Upper lobe of left lung (tissue), 6 donors: ENCODE measurements at places on chromosomes 2 and 18. TPM values are rescaled to one million over a fixed set of nuclear protein-coding genes. Genes with fewer than 3 reads are reported as not detected.

DNA sequence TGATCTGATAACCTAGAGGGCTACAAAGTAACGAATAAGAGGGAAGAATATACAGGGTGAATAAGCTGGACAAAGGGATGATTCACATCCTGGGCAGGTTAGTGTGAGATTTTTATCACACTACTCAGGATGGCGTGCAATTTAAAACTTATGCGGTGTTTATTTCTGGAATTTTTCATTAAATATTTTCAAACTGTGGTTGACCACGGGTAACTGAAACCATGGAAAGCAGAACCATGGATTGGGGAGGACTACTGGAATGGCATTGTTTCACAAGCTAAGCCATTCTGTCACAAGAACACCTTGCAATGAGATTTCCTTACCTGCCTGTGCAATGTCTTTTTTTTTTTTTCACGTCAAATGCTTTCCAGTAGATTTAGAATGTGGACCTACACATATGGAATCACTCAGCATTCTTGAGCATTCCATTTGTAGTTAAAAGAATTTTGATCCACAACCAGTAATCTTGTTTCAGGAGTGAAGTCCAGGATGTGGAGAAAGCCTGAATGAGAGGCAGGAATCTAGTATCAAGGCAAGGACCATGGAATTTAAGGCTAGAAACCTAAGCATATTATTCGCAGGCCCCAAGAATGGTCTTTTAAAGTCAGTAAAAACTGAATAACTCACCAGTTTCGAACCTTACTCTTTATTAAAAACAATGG is 8.0 kb upstream of the CDK15 start:
- DNase-seq = no peak
- no peaks in the 10 kb centered on the region for H3K27me3 ChIP-seq
- no peak overlapping the region for H3K27ac ChIP-seq
- H3K36me3 ChIP-seq = no peaks in the 10 kb centered on the region

GRCh38 chr18:52679354-52679753 is 339.4 kb downstream of the DCC start:
- no peaks in the 10 kb centered on the region for H3K36me3 ChIP-seq
- no peak for DNase-seq
- no peak overlapping the region for H3K27ac ChIP-seq
- no peaks in the 10 kb centered on the region for H3K4me1 ChIP-seq
- H3K4me3 ChIP-seq = no peak overlapping the region
- no peaks in the 10 kb centered on the region for H3K27me3 ChIP-seq

The AQP12B gene
- total RNA-seq = not detected

The CDK5R2 gene
- total RNA-seq = not detected

The DPY30 gene
- total RNA-seq = 10.1 TPM

The GNAL gene
- total RNA-seq = 6.7 TPM

DNA sequence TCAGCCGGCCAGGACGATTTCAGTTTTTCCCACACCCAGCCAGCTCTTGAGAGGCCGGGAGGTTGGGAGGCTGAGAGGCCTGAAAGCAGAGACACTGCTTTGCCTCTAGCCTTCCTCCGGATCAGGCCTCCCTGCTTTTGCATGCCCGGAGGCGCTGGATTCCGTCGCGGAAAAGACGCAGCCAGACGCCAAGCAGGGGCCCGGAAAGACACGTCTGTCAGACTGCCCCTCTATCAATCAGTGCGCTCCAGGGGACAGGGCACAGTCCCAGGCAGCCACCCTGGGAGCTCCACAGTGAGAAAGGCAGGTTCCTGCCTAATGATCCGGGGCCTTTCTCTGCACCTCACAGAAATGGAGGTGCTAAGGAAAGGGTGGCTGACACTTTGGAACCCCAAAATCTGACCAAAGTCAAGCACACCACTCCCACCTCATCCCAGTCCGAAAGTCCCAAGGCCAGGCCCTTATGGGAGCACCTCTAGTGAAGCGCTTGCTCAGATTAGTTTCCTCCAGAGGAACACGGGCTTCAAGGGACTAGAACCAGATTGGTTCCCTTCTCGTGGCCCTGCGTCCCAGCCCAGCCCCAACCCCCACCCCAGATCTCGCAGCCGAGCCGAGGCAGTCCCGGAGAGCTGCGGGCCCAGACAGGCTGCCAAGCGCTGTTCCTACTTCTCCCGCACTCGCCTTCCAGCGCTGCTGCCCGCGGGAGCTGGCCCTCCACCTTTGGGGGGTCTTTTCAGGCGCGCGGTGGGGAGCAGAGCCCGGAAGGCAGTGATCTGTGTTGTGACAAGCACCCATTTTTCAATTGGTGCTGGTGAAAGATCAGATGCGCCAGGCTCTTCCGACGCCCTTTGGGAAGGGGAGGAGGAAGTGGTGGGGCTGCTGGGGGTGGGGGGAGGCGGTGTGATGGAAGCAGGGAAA is 5.0 kb downstream of the DLX1 start:
- H3K4me3 ChIP-seq = no peak overlapping the region
- H3K36me3 ChIP-seq = no peaks in the 10 kb centered on the region
- DNase-seq = no peak
- H3K4me1 ChIP-seq = peaks cover 39% of the 10 kb centered on the region

The RAX gene
- total RNA-seq = not detected

DNA sequence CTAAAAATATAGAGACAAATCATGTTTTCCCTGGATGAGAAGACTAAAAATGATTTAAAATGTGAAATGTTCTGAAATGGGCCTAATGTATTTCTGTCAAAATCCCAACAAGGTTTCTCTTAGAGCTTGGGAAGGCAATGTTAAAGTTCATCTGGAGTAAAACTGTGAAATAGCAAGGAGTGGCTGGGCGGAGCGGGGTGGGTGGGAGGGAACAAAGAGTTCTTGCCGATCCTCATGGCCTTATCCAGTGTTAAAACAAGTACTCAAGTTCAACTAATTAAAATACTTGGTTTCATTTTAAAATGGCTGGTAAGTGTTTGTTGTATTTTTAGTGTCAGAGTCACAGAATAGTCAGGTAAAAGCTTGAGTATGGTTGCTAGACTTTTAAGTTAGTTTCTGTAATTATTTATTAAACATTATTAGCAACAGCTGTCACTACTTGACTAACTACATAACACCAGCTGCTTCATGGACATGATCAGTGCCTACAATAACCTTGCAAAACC is 87.3 kb downstream of the RTN4 start:
- no peak overlapping the region for H3K4me3 ChIP-seq
- H3K4me1 ChIP-seq = peaks cover 6% of the 10 kb centered on the region
- no peak for DNase-seq
- no peaks in the 10 kb centered on the region for H3K27me3 ChIP-seq
- H3K27ac ChIP-seq = peak overlapping the region; percentile 67

The HAT1 gene
- 26.6 TPM for total RNA-seq

DNA sequence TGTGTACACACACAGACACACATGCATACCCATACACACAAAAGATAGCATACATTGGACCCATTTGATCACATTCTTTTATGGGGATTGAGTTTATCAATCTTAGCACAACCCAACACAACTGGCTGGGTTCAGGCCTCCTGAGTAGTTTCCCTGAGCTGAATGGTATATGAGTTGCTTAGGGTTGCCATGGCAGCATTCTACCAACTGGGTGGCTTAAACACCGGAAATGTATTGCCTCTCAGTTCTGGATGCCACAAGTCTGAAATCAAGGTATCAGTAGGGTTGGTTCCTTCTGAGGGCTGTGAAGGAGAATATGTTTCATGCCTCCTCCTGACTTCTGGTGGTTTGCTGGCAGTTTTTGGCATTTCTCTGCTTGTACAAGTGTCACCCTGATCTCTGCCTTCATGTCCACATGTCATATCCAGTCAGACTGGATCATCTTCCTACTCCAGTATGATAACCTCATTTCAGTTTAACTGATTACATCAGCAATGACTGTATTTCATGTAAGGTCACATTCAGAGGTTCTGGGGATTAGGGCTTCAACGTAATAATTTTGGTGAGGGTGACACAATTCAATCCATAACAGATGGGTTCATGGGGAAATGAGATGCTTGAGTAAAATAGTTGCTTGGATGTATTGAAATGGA is 212.7 kb downstream of the KCNE4 start:
- no peaks in the 10 kb centered on the region for H3K4me1 ChIP-seq
- no peaks in the 10 kb centered on the region for H3K36me3 ChIP-seq
- no peak for DNase-seq
- H3K27ac ChIP-seq = no peak overlapping the region
- no peak overlapping the region for H3K4me3 ChIP-seq
- H3K27me3 ChIP-seq = no peaks in the 10 kb centered on the region

DNA sequence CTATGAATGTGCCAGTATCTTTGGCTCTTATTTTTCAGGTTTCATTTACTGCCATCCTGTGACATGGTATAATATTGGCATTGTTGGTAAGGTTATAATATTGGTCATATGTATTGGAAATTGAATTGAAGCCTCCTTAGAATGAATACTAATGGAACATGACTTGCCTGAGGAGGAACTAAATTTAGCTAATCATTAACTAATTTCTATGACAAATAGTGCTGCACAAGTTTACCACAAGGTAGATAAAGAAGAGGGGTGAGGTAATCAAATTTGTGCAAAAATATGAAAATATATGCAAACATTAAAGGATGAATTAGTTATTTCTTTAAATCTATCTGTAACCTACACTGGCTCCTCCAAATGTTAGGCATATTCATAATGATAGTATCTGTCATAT is 43.2 kb upstream of the ORC2 start:
- H3K4me3 ChIP-seq = no peak overlapping the region
- H3K27ac ChIP-seq = no peak overlapping the region
- H3K27me3 ChIP-seq = no peaks in the 10 kb centered on the region
- H3K4me1 ChIP-seq = no peaks in the 10 kb centered on the region
- no peak for DNase-seq
- H3K36me3 ChIP-seq = peaks cover 13% of the 10 kb centered on the region

- DNase-seq = no peak
- H3K4me1 ChIP-seq = no peaks in the 10 kb centered on the region
- no peaks in the 10 kb centered on the region for H3K36me3 ChIP-seq
- no peak overlapping the region for H3K4me3 ChIP-seq
Observed at GRCh38 chr2:200221055-200221955, 85.2 kb upstream of the SPATS2L start.

GRCh38 chr2:224657349-224657748 is 58.8 kb downstream of the CCDC195 start:
- H3K27ac ChIP-seq = no peak overlapping the region
- H3K36me3 ChIP-seq = no peaks in the 10 kb centered on the region
- H3K4me1 ChIP-seq = no peaks in the 10 kb centered on the region
- no peak overlapping the region for H3K4me3 ChIP-seq

DNA sequence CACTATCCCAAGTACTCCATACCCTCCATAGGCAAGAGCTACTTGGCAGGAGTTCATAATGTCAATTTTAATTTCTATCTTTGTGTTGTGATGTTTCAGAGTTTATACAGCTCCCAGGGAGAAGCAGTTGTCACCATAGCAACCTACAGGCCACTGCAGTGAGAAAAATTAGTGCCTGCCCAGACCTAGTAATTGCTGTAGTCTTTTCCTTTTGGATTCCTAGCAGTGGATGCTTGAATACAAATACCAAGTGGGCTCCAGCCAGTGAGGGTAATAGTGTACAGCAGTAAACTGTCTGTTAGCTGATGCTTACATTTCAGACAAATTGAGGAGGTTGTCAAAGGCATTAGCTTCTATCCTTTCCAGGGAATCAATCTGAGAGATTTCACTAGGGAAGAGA is 26.7 kb downstream of the LHCGR start:
- no peaks in the 10 kb centered on the region for H3K4me1 ChIP-seq
- H3K4me3 ChIP-seq = no peak overlapping the region
- H3K27me3 ChIP-seq = no peaks in the 10 kb centered on the region
- H3K36me3 ChIP-seq = no peaks in the 10 kb centered on the region
- H3K27ac ChIP-seq = no peak overlapping the region
- no peak for DNase-seq

The SCN2A gene
- total RNA-seq = 1.0 TPM

- H3K36me3 ChIP-seq = no peaks in the 10 kb centered on the region
- H3K4me3 ChIP-seq = no peak overlapping the region
- peaks cover 41% of the 10 kb centered on the region for H3K4me1 ChIP-seq
Observed at GRCh38 chr2:27083410-27084296, 2.9 kb upstream of the KHK start.

DNA sequence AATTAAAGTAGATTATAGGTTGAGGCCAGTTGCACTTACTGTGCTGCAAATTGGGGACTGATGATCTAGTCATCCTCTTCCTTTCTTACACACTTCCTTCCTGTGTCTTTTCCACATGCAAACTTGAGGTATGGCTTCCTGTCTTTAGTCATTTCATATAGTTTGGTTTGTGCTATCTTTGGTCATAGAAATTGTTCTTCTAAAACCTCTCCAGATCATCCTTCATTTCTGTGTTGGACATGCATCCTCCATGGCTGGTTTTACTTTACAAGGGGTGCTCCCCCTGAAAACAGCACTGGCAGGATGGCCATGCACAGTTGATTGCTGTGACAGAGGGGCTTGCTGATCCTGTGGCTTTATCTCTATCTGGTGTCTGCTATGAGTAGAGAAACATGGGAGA is 36.5 kb downstream of the MGAT5 start:
- H3K36me3 ChIP-seq = no peaks in the 10 kb centered on the region
- peak overlapping the region; percentile 7 for H3K27ac ChIP-seq
- no peak for DNase-seq
- no peaks in the 10 kb centered on the region for H3K27me3 ChIP-seq
- peaks cover 30% of the 10 kb centered on the region for H3K4me1 ChIP-seq
- H3K4me3 ChIP-seq = no peak overlapping the region
